Effector memory CD4-positive, alpha-beta T cell (primary cell): ENCODE measurements at places on chromosomes 12 and 14.

- no peak for DNase-seq
These were observed 3.3 kb downstream of the PXN start for GRCh38 chr12:120261951-120262851.

DNA sequence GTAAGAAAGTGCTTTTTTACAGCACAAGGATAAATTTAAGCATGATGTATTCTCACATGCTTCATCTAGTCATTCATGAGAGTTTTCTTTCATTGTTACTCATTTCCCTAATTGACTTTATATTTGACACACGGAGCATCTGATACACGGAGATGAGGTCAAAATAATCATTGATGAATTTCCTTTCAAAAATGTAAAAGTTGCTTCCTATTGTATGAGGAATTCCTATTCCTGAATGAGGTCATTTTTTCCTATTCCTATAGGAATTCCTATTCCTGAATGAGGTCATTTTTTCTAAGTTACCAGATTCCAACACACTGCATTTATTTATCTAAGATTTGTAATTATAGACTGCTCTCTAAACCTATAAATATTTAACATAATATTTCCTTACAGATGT, 316.7 kb upstream of the KITLG start:
- no peak for DNase-seq

DNA sequence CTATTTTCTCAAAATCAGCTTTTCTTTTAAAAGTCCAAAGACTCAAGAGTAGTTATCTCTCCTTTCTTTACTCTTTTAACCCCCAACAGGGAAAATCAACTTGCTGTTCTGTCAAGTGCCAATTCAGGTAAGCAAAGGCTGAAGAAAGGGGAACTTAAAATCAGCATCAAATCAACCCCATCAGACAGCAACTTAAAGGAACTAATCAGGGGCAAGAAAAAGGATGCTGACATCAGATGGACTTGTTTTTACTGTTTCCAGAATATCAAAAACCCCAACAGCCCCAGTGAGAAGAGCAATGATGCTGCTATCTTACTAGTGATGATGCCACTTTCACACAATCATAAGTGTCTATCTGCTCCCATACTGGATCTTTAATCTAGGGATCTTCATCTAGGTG, 3.4 kb downstream of the BAZ2A start:
- DNase-seq, result no peak

DNA sequence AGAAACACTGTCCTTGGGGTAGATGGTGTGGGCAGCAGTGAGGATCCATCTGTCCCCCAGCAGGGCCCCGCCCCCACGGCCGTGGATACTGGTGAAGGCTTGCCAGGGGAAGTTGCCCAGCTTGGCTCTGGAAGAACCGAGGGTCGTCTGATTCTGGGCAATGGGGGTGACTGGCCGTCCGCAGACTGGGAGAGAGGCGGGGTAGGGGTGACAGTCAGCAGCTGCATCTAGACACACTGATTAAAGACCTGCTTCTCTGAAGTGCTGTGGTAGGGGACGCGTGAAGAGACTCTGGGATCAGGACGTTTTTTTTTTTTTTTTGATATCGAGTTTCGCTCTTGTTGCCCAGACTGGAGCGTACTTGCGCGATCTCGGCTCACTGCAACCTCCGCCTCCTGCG, 4.7 kb upstream of the C1R start:
- DNase-seq, result no peak

- DNase-seq, result no peak
These were observed 128.3 kb downstream of the SLC35F4 start for GRCh38 chr14:57737598-57737997.

- DNase-seq, result no peak
These were observed 158.9 kb upstream of the PLEKHA5 start for GRCh38 chr12:18970603-18971002.
